Spleen (tissue), 13 donors: ENCODE measurements at places on chromosomes 2 and 18.
A peak's percentile ranks its signal among the peaks of the same experiment; 100 is the strongest.

- DNase-seq = no peak
Observed at GRCh38 chr2:236764716-236765115, 195.1 kb downstream of the ACKR3 start.

- no peak for DNase-seq
Observed at GRCh38 chr18:58552896-58553295, 76.0 kb downstream of the ALPK2 start.

DNA sequence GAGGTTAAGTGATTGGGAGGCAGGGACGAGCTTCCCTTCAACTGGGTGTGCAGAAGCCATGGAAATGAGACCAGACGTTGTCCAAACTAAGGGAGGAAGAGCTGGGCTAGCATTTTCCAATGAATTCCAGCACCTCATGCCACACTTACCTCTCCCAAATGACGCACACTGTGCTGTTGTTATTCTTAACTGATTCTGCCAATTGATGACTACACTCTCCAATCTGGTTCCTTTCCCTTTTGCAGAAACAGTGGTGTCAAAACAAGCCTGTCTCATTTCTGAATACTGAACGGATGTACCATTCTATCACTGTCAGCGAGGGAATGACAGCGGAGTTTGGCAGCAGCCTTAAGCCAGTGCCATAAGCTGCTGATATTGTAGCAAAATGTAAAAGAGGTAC lies 380.5 kb upstream of the HNRNPA3 start:
- no peak for DNase-seq

GRCh38 chr18:78113136-78113939 lies 863.7 kb downstream of the GALR1 start:
- no peak for DNase-seq

- DNase-seq = peak; percentile 92
Observed at GRCh38 chr2:207530160-207531031, 634 bp downstream of the CREB1 start.
